ENCODE measurements at places on chromosomes 13 and 19. TPM values are rescaled to one million over a fixed set of nuclear protein-coding genes. Genes with fewer than 3 reads are reported as not detected.

The SIAH3 gene
- polyA plus RNA-seq = 0.97 TPM

DNA sequence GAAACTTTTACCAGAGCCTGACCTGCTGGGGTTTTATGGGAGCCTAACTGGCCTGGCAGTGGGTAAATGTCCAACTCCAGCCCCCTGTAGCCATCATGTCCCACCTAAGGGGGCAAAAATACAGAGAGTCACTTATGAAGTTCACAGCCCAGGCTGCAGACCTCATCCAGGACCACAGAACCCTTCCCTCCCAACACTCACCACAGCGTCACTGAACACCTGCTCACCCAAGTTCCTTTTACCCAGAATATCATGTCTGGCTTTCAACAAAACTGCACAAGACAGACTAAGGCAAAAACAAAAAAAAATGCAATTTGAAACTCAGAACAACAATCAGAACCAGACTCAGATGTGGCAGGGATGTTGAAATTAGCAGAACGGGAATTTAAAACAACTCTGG, 6.4 kb downstream of the CEACAM3 start:
- DNase-seq = no peak

- no peak for DNase-seq
Observed at GRCh38 chr19:10510301-10510802, 6.9 kb downstream of the S1PR5 start.

DNA sequence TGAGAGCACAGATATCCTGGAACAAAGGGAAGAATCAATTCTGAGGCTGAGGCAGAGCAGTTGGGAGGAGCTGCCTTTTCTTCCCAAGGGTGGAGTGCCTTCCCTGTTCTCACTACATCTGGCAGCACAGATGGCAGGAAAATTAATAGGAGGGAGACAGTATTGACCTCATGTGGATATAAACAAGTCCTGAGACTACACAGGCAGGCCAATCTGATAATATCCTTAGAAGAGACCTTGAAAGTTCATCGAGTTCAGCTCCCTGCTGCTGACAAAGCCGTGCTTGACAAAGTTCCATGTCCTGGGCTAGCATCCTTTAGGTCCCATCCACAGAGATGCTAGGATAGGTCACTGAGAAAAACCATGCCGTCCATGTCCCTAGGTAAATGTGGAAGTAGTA, 1451.5 kb downstream of the EFNB2 start:
- no peak for DNase-seq

The ZBTB32 gene
- polyA plus RNA-seq = 0.32 TPM

DNA sequence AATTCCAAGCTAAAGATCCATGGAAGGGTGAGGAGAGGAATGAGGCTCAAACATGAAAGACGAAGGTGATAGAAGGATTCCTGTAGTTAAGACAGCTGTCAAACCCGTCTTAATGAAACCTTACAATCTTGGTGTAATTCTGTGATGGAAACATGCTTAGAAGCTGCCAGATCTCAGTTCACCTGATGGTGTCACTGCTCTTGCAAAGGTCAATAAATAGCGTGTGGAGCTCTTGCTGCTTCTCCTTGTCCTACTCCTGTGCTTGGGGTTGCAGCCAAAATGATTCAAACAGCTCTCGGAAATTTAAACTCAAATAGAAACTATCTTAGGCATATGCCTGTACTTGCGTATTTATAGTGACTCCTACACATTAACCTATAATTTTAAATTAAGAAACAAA, 1705.0 kb downstream of the OLFM4 start:
- DNase-seq = no peak

The RFPL4A gene
- 0.25 TPM for polyA plus RNA-seq

DNA sequence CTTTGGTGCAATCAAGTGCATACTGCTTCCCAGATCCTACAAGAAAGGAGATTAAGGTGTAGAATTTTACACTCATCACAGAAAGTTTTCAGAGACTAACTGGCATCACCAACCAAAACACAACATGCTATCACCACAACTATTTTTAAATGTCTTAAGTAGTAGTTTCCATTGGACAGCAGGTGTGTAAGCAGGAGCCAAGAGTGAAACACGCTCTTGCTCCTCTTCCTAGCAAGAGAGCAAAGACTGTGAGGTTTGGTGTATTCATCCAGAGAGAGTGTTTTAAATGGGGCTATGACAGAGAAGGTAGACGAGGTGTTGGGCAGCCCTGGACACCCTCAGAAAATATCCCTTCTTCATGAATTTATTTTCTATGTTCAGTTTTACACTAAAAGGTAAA, 12.5 kb upstream of the LILRA4 start:
- no peak for DNase-seq

The GAPDHS gene
- polyA plus RNA-seq = not detected

DNA sequence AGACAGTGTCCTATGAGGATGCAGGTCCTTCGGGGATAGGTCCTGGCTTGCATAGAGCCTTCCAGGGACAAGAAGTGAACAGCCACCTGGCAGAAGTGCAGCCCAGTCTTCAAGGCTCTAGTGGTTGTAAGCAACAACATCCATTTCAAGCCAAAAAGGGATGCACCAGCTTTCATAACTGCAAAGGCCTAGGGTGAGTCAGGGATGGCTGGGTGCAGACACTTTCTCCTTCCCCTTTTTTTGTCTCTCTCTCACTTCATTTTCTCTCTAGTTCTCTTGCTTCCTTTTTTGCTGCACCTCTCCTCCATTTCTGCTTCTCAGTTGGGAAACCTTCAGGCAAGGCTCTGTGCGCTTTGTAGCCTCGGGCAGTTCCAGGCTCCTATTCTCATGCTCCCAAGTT, 196.2 kb upstream of the ZNF536 start:
- DNase-seq = no peak

The HPN gene
- polyA plus RNA-seq = 88.9 TPM

DNA sequence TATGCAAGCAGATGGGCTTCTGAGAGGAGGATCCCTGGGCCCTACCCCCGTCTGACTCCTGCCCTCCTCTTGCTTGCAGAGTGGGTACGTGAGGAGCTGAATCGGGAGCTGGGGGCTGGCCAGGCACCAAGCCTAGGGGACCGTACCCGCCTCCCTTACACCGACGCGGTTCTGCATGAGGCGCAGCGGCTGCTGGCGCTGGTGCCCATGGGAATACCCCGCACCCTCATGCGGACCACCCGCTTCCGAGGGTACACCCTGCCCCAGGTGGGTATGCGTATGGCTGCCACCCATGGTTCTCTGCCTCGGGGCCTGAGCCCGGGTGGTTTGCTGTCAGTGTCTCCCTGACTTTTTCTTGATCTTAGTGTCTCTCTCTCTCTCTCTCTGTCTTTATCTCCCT, 10.4 kb downstream of the CYP2S1 start:
- DNase-seq = no peak

DNA sequence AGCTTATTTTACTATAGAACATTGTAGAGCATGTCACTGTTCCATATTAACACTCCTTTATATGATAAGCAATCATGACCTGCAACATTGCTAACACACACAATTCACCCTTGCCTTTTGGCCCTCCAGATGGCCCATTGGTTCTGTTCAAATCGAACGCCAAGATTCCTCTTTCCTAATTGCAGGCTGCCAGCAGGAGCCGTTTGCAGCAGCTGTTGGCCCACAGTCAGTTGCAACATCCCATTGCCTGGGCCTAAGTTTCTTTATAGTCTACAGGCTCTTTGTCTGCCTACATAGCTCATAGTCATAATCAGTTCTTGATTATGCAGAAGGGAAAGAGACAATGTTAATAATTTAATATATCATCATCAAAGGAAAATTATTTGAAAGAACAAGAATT, 37.6 kb downstream of the KCTD12 start:
- DNase-seq = no peak

DNA sequence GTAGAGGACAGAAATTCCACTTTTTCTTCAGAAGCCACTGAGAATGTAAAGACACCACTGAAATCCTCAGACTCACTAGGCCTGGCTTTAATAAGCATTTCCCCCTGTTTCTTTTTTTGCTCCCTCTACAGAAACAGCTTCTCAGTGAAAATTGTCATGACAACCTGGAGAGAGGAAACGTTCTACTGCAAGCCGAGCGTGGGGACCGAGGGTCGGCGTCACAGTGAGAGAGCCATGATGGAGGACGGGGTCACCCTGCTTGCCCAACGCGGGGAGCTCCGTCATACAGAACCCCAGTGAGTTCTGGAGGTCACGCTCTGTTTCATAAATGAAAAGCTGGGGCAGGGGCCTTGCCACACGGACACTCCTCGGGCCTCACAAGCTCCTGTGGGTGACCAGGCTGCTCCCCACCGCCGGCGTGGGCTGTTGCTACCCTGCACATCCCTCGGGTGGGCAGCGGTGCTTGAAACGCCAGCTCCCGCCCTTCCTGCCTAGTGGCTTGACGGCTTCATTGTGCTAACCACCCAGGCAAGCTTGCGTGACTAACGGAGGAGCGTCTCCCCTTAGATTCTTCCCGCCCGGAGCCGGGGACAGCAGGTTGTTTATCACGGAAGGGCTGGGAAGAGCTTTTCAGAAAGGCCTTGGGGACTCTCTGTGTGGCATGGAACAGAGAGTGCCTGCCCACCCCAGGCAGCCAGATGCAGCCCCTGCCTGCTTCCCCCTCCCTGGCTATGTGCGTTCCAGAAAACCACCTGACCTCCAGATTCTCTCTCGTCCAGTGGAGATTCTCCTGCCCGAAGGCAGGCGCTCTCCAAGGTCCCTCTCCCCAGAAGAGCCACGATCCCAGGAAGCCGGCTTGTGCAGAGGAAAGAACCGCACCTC, 153.6 kb downstream of the KATNAL1 start:
- no peak for DNase-seq

DNA sequence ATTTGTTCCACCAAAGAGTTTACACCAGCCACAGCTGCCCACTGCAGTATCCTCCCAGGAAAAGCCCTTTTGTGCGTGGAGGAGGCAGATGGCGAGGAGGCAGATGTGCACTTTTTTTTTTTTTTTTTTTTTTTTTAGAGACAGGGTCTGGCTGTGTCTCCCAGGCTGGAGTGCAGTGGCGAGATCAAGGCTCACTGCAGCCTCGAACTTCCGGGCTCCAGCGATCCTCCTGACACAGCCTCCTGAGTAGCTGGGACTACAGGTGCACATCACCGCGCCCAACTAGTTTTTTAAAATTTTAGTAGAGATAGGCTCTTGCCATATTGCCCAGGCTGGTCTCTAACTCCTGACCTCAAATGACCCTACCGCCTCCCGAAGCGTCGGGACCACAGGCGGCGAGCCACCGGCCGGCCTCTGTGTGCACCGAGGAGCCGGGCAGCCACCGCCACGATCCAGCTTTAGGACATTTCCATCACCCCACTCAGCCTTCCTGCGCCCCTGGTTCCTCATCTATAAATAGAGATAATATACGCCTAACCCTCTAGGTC, 563 bp upstream of the PDCD5 start:
- DNase-seq = no peak

GRCh38 chr13:47413112-47413511, 516.3 kb upstream of the HTR2A start:
- no peak for DNase-seq

DNA sequence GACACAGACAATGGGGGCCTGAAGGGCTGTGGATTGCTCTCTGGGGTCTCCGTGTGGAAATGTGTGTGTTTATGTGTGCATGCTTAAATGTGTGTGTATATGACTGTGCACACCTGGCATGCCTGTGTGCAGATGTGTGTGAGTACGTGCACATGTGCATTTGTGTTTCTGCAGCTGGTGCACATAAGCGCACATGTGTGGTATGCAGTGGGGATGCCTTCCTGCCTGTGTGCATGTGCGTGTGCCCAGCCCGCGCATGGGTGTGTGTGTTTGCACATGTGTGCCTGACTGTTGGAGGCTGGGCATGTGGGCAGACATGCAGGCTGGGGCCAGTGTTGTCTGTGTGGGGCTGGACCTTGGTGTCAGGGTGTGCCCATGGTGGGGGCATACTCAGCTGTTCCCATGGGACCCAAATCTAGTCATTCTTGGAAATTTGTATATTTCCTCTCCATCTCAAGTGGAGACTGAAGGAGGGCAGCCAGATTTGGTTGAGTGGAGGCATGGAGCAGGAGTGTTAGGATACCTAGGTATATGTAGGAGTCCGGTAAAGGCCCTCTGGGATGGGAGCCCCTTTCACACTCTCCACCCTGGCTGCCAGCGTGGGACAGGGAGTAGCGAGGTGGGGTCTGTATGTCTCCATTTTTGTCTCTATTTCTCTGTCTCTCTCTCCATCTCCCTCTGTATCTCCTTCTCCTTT, 49.9 kb downstream of the CELF5 start:
- DNase-seq = no peak

DNA sequence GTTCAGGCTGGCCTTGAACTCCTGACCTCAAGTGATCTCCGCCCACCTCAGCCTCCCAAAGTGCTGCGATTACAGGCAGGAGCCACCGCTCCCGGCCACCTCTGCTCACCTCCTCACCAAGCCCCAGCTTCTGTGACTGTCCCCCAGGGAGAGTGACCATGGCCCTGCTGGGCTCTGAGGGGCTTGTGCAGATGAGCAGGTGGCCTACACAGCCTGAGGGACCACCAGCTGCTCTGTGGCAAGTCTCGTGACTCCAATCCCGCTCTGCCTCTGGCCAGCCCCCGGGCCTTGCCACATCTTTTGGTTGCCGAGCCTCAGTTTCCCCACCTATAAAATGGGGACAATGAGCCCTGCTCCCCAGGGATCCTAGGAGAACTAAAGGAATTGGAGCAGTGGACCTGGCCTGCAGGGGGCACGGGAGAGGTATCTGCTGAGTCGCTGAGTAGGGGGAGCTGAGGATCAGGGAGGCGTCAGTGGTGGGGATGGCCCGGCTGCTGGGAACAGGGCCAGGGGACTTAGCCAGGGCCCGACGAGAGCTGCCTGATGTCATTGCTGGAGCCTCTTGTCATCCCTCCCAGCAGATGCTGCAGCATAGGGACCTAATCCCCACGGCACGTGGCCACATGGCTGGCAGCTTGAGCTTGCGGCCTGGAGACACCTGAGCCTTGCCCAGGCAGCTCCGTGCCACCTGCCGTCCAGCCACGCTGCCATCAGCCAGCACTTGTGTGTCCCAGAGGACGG, 74.7 kb downstream of the GADD45B start:
- no peak for DNase-seq

- DNase-seq = no peak
Observed at GRCh38 chr13:100040196-100040595, 48.7 kb upstream of the PCCA start.

DNA sequence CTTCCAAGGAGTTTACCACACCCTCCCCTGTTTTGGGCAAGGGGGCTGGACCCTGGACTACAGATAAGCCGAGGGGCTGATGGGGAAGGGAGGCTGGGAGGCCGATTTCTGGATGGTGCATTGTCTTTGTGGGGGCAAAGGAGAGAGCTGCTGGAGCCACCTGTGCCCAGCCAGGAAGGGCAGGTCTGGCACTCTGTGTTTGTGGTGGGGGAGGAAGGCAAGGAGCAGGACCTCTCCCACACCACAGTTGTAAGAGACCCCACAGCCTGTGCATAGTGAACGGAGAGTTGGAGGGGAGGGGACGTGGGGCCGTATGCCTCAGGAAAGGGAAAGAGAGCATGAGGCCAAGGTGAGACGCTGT, 16.0 kb upstream of the PRR19 start:
- DNase-seq = no peak

DNA sequence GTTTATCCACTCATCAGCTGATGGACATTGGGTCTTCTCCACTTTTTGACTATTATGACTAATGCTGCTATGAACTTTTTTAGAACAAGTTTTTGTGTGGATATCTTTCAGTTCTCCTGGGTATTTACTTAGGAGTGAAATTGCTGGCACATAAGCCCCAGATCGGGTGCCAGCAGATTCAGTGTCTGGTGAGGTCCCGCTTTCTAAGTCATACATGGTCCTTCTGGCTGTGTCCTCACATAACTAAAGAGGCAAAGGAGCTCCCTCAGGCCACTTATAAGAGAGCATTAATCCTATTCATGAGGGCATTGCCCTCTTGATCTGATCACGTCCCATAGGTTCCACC, 600 bp upstream of the ZNF226 start:
- DNase-seq = no peak

The CPB2 gene
- 0.21 TPM for polyA plus RNA-seq

The C19orf18 gene
- polyA plus RNA-seq = 3.5 TPM

The LMTK3 gene
- polyA plus RNA-seq = 5.0 TPM

- no peak for DNase-seq
Observed at GRCh38 chr19:35554076-35554475, 8.7 kb downstream of the TMEM147 start.

Data from left renal cortex interstitium (tissue), 4 donors.